ENCODE measurements at places on chromosomes 4 and X.

- DNase-seq: no peak
These were observed 33.6 kb upstream of the JAKMIP1 start for GRCh38 chr4:6233929-6234328.

DNA sequence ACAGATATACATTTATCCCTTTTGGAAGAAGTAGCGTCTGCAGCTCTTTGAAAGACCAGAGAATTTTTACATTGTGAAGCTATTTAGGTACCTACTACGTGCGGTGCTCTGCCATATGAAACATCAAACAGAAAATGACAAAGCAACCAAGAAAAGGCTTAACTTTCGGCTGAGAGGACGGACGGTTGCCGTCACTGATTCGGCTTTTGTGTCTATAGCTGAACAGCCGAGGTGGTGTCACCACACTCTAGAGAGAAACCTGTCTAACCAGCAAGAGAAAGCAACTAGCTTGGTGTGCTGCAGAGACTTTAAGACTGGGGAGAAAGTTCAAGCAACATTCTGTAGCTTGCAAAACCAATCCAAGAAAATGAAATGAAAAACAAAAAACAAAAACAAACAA lies 145.5 kb downstream of the SHOX start:
- no peak for DNase-seq

DNA sequence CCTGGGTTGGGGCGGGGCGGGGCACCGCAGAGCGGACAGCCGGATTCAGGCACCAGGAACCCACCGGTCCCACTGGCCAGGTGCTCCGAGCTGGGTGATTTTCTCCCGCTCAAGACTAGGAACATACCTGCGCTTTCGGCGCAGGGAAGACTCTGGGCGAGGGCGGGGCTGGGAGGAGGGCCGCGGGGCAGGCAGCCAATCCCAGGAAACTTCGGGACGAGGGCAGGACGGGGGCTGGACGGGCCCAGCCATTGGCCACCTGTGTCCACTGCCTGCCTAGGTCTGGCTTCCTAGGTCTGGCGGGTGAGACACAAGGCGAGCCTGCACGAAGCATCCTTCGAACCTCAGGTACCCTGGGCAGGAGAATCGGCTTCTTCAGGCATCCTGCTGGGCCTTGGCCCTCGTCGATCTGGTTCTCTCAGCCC lies 274 bp upstream of the ERVMER34-1 start:
- peak; percentile 62 for DNase-seq

DNA sequence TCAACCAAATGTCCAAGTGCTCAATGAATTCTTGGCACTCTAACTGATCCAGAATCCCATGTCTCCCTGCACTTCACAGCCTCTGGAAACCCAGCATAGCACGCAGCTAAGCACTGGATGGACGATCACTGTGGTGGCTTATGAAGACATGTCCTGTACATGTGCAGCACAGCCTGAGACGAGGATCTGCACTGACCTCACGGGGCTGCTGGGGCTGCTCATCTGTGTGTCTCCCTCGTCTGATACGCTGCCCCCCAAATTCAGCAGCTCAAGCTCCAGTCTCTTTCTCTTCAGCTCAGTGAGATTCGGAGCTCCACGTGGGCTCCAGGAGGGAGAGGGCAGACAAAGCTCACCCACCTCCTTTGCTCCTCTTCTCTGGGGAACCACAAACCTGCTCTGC lies 126.9 kb downstream of the CPZ start:
- DNase-seq: no peak

GRCh38 chr4:83599183-83599582 lies 63.3 kb downstream of the GPAT3 start:
- peak; percentile 8 for DNase-seq
